ENCODE measurements at places on chromosomes 12 and 14.
A peak's percentile ranks its signal among the peaks of the same experiment; 100 is the strongest.

DNA sequence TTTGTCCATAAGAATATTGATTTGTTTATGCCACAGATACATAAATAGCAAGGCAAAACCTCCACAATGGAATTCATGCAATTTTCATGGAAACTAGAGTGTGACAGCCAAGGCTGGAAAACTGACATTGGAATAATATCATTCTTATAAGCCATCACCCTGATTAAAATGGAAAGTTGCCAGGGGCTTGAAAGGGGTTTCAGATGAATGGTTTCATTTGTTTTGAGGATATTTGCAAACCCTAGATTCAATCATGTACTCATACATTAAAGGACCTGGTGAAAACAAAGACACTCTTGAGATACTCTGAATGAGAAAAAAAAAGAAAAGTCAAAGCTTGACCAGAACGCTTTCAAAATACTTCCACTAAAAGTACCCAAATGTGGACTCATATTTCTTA, 205.7 kb downstream of the DIO2 start:
- no peak for DNase-seq

DNA sequence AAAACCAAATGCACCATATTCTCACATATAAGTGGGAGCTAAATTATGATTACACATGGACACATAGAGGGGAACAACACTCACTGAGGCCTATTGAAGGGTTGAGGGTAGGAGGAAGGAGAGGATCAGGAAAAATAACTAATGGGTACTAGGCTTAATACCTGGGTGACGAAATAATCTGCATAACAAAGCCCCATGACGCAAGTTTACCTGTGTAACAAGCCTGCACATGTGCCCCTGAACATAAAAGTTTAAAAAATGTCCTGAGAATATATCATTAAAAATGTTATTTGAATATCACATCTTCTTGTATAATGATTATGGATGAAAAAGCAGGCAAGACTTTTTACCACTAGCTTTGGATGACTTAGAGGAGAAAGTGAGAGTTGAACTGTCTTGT, 138.0 kb upstream of the NOVA1 start:
- DNase-seq: no peak

DNA sequence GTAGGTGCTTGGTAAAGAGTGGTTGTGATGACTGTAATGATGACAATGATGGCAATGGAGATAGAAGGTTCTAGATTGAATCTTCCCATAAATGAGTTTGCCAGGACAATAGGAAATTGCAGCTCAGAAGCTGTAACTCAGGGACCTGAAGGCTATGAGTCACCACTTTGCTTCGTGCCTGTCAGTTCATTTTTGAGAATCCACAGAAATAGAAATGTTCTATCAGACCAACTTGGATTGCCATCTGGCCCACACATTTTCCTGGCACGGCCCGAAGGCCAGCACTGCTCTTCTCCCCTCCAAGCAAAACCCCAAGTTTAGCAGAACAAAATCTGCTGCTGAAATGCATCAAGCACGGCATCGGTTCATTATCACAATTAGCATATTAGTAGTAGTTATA, 1127.0 kb downstream of the BCL11B start:
- no peak for DNase-seq

GRCh38 chr14:88492272-88493089, 62.3 kb downstream of the PTPN21 start:
- peak; percentile 75 for DNase-seq

DNA sequence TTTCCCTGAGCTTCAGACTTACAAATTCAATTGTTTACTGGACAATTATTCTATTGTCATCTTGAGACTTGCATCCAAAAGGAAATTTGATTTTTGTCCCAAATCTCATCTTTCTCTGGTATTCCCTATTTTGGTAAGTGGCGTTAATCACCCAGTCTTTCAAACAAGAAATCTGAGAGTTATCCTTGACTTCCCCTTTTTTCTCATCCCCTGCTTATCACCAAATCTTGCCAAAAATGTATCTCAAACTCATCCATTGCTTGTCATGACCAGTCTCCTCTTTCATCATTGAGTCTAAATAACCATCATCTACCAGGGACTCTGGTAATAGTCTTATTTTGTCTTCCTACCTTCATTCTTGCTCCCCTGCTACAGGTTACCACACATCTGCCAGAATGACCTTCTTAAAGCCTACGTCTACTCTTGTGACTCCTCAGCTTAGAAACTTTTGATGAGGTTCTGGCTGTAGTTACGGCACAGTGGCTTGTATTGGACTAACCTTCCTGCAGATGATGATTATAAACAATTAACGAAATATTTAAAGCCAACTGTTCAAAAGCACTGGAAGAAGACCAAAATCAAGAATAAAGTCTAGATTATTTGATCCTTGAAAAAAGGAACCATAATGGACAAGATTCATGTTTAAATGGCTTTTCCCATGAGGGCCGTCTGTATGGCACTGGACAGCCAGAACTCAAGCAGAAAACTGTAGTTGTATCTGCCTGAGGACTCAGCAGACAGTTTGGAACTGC, 9.0 kb upstream of the ANO2 start:
- DNase-seq: no peak

DNA sequence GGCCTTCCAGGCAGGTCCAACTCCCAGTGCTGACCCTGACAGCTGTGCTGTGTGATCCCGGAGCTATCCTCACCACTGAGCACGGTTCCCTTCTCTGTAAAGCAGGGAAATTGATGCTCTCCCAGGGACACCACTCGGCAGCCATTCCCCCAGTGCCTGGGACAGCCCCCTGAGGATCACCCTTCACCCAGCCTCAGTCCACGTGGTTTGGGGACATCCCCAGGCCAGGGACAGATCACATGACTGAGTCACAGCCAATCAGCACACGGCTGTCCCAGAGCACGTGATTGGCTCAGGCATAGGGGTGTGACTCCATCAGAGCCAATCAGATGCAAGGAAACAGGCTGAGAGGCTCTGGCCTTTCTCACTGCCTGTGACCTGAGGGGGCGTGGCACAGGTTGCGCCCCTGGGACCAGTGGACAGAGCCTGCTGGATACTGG, 68.8 kb upstream of the SFSWAP start:
- DNase-seq: peak; percentile 57

DNA sequence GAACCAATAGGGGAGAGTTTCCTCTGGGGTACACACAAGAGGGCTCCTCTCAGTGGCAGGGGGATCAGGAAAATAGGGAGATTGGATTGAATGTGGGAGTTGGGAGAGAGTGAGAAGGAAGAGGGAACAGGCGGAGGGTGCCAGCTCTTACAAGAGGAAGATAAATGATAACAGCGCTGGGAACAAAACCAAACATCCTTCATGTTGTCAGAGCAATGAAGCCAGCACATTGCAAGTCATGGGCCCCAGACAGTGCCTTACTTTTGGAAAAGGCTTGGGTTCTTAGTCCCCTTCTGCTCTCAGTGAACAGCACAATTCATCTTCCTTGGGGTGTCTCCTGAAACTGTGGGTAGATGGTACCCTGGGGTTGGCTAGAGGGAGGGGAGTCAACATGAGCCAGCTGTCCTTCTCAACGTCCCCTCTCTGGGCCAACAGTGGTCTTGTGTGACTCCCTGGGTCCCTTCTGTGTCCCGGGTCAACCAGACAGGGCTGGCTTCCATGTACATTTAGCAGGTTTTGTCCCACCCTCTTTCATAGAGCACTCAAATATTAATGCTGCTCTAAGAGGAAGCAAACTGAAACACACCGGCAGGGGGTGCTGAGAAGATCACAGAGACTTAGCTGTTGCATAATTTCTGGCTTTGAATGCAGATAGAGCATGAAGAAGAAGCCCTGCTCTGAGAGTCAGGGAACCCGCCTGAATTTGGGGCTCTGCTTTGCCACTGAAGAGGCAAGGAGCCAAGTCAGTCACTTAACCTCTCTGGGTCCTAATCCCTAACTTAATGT, 138.5 kb downstream of the ESRRB start:
- DNase-seq: no peak

DNA sequence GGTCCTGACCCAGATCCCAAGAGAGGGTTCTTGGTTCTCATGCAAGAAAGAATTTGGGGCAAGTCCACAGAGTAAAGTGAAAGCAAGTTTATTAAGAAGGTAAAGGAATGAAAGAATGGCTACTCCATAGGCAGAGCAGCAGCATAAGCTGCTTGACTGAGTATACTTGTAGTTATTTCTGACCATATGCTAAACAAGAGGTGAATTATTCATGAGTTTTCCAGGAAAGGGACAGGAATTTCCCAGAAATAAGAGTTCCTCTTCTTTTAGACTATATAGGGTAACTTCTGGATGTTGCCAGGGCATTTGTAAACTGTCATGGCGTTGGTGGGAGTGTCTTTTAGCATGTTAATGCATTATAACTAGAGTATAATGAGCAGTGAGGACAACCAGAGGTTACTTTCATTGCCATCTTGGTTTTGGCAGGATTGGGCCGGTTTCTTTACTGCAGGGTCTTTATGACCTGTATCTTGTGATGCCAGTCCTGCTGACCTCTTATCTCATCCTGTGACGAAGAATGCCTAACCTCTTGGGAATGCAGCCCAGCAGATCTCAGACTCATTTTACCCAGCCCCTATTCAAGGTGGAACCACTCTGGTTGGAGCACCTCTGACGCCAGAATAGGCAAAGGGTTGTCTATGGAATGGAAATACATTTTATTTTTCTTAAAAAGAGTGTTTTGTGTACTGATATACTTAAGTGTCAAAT, 113.8 kb downstream of the OTOGL start:
- DNase-seq: no peak

DNA sequence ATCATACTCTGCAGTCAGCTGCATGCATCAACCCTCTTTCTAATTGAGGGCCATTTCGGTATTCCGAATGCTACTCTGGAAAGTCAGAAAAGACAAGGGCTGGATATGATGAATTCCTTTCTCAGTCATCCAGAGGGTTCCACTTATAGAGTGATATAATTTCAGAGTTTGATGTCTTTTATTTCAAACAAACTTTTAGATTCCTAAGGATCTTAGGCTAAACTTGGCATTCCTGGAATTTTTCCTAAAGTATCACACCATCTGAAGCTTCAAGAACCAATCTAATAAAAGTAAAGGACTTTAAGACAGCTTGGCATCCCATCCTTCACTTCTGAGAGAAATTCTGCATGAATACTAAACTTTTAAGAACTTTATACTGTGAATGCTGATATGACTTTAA, 69.3 kb upstream of the KCNJ8 start:
- no peak for DNase-seq

- no peak for DNase-seq
Observed at GRCh38 chr12:129530984-129531383, 372.8 kb downstream of the TMEM132D start.

DNA sequence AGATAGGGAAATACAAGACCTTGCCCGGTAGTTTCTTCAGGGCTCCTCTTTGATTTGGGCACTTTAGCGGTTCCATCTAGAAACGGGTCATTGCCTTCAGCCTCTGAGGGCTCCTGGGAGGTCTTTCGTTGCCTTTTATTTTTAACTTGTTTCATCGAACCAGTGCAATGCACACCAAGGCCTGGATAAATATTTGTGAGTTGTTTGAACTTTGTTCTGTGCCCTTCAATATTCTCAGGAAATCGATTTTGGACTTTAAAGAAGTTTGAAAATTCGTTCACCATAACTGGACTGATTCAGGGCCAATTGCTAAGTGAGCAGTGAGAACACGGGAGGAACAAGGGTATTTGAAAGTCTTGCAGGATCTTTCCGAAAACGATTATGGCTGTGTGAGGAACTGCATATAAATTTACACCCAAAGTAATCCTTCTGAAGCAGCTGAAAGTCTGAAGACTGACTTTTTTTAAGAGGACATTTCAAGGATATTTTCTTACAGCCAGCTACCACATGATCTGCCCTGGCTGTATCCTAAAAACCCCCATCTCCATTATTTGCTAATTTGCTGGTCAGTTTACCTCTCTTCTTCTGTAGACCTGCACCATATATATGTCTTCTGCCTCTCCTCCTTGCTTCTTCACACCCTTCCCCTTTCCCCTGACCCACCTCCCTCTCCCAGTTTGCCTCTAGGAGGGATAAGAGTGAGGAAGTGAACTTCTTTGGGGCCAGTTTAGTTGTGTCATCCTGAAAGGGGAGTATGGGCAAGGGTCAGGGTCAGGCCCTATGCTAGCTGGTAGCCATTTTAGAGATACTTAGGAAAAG, 8.0 kb downstream of the DUSP6 start:
- DNase-seq: no peak

GRCh38 chr12:124307556-124307825, 12.6 kb downstream of the RFLNA start:
- no peak for DNase-seq

DNA sequence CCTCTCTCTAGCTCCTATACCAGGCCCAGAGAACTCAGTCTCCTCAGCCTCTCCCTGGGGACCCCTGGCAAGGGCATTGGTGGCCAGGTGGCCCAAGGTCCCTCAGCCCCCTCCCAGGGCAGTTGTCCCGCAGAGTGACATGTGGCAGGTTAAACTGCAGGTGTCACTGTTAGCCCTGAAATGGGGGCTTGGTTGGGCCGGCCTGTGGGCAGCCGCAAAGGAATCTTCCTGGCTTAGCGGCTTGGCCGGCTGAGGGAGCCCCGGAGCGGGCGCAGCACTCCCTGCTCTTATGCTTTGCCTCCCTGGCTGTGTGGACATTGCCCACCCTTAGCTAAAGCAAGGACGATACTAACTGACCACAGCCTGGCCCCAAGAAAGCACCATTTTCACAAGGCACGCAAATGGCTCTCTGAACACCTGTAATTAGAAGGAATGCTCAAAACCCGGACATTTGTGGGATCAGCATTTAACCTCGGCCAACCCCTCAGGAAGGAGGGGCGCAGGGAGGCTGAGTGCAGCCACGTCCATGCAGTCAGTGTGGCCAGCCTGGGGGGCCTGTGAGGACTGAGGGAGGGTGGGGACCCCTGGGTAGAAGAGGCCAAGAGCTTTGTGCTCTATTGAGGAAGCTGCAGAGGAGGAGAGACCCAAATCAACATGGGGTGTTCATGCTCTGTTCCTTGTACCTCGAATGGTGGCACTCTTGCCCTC, 82.2 kb downstream of the PAPOLA start:
- peak; percentile 83 for DNase-seq

GRCh38 chr12:118055865-118056773, 4.9 kb downstream of the WSB2 start:
- DNase-seq: no peak

- no peak for DNase-seq
Observed at GRCh38 chr14:75987201-75987970, 1.8 kb downstream of the IFT43 start.

GRCh38 chr12:132055535-132056096, 88.5 kb downstream of the DDX51 start:
- no peak for DNase-seq

GRCh38 chr14:58709949-58710348, 72.2 kb downstream of the DACT1 start:
- DNase-seq: no peak

DNA sequence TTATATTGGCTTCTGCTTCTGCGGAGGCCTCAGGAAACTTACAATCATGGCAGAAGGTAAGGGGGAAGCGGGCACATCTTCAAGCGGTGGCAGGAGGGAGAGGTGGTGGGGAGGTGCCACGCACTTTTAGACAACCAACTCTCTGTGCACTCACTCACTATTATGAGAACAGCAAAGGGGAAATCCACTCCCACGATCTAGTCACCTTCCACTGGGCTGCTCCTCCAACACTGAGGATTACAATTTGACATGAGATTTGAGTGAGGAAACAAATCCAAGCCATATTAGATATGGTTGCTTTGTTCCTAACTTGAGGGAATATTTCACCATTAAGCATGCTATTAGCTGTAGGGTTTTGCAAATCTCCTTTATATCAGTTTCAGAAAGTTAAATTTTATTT, 80.3 kb downstream of the UNC79 start:
- DNase-seq: no peak
